ENCODE measurements at places on chromosomes 2 and 18. TPM values are rescaled to one million over a fixed set of nuclear protein-coding genes. Genes with fewer than 3 reads are reported as not detected.

The MC5R gene
- 0.24 TPM for total RNA-seq

The GKN2 gene
- total RNA-seq = not detected

The REG3A gene
- not detected for total RNA-seq

The KLHL14 gene
- 4.2 TPM for total RNA-seq

The FNDC4 gene
- total RNA-seq = 17.7 TPM

The OST4 gene
- 317 TPM for total RNA-seq

The KCNG2 gene
- total RNA-seq = not detected

The REG1B gene
- not detected for total RNA-seq

The UGT1A7 gene
- not detected for total RNA-seq

The NT5C1B gene
- total RNA-seq = not detected

DNA sequence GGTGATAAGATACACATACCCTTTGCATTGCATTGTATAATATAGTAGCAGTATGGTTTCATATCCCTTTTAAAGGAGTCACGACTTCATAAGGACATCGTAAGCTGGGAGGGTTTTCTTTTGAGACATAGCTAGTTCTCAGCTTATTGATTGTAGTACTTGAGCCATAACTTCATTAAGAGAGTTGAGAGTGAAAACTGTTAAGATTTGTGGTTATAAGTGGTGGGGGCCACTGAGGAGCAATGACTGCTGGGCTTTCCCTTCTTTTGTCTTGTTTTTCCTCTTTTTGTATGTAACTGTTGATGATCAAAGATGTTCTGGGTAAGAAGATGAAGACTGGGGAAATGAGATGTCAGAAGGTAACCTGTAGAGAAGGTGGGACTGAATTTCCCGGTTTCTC lies 11.0 kb downstream of the EIF5B start:
- no peak for DNase-seq

DNA sequence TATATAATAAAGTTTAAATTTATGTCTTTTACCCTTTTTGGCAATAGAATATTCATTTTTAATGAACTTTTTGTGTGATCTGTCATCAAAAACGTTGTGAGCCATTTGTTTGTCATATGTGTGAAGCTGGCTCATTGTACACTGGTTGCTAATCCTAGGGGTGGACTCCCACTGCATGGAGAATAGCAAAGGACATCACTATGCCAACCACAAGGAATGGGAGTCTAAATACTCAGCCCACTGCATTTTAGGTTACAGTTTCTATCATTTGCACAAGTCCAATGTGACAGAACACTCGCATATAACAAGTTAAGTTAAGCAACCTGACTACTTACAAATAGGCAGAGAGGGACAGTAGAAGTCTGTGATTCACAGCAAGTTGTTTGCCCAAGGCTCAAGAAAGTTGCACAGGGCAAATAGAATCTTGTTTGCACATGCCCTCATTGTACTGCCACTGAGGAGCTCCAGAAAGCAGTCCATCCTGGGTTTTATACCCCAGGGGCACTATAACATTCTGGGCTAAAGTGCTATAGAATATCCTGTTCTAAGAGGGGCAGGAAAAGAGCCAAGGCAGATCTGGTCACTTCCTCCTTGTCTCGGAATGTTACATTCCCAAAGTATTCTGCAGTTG lies 545.9 kb upstream of the GCFC2 start:
- no peak for DNase-seq

DNA sequence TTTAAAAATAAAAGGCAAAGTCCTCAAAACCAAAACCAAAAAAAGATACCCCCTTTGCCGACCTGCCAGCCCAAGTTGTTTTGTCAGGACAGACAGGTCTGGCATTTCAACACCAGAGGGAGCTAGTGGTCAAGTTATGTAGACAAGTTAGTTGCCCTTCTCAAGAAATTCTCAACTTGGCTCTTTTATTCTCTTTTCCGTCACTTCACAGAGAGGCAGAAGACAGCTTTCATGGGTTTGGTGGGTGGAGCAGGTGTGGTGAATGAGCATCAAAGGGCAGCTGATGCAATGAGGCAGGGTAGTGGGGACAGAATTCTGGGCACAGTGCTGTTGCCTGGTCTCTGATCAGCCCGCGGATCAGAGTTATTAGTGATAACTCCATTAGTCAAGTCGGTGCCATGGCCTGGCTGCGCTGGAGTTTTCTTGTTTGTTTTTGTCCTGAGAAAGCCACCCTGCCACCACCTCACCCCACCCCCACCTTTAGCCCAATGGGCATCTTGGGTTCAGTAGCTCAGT lies 303.7 kb upstream of the EPAS1 start:
- peak; percentile 89 for DNase-seq

DNA sequence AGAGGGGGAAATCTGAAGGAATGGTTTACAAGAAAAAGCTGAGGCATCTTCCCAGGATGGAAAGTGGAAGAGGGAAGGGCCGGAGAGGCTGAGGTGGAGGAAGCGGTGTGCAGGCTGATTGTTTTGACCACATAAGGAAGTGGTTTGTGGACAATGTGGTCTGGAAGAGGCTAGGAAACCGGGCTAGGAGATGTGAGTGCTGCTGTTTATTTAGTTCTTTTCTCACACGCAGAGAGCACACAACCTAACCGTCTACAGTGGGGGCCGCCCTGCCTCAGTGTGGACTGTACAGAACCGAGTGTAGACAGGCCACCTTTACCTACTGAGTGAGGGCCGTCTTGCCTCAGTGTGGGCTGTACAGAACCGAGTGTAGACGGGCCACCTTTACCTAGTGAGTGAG lies 251.7 kb upstream of the PXDN start:
- DNase-seq = peak; percentile 28

GRCh38 chr2:113896791-113897190 lies 6.9 kb downstream of the ACTR3 start:
- no peak for DNase-seq

DNA sequence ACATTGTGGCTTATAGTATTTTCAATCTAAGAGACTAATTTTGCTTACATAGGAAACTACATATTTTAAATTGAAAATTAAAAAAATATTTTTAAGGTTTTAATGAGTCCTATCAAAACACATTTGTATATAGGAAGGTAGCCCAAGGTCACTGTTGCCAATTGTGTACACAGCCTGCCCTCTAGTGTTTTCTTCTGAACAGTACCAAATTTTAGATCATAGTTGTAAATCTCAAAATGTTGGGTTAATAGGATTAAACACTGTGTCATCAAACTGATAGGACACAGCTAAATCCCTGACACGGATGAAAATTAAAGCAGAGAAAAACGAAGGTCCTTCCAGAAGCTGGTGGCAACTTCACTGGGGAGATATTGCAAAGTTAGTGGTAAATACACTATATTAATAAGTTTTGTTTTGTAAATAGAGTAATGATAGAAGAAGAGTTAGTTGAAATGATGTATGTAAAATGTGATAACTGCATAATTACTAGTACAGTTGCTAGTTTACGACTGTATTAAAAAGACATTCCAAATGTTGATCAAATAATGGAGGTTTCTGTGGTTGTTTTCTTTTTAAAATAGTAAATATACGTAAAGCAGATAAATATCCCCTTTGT lies 19.7 kb downstream of the CLUL1 start:
- DNase-seq = no peak

DNA sequence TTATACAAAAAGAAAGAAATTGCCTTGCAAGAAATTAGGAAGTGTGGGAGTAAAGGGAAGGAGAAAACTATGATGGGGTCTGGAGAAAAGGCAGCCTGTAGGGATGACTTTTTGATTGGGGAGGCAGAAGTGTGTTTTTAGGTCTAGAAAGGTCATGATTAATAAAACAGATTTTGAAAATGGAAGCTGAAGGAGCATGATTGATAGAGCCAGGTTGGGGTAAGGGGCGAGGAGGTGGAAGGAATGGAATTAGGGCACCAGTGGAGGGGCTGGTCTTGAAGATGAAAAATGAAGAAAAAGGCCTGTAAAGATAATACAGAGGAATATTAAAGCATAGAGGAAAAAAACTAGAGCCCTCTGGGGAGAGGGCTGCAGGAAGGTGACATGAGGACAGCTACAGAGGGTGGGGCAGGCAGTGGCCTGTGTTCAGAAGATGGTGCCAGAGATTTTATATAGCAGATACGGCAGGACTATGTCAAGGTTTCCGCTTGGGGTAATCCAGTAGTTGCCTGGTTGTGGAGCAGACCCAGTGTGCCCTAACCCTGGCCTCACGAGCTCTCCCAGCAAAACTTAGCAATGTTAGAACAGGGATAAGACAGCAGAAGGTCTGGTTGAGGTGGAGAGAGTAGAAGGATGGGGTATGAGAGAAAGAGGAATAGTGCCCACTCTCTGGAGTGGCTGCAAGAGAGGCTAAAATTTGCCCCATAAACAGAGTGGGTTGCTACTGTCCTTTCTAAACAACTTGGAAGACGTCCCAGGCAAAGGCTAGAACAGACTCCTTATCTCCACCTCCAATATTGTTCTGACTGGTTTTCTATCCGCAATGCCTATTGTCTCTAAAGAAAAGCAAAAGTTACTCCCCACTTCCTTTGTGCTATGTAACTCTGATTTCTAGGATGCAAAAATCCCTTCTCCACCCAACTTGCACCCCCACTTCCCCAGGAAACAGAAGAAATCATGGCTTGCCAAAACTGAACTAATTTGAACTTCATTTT lies 287.3 kb downstream of the AGPS start:
- DNase-seq = no peak

- no peak for DNase-seq
Observed at GRCh38 chr2:3162442-3163077, 215.1 kb downstream of the EIPR1 start.

GRCh38 chr18:24368749-24369148 lies 28.9 kb downstream of the OSBPL1A start:
- no peak for DNase-seq

- DNase-seq = no peak
Observed at GRCh38 chr18:13219593-13220159, 1.1 kb downstream of the LDLRAD4 start.

DNA sequence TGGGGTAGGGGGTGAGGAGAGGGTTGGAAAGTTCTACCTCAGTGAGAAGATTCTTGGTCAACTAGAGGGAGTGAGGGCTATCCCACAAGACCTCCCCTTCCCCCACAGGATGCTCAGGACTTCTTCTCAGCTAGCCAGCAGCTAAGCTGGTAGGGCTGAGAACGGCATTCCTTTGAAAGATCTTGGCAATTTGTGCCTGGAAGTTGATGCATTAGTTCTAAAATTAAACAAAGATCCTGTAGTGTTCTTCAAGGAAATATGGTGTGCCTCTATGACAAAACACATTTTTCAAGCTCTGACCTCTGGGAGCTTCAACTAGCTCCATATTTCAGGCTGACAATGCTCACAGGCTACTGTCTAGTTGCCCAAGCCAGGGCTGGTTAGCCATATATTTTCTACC lies 2.3 kb downstream of the LYPD1 start:
- DNase-seq = no peak

DNA sequence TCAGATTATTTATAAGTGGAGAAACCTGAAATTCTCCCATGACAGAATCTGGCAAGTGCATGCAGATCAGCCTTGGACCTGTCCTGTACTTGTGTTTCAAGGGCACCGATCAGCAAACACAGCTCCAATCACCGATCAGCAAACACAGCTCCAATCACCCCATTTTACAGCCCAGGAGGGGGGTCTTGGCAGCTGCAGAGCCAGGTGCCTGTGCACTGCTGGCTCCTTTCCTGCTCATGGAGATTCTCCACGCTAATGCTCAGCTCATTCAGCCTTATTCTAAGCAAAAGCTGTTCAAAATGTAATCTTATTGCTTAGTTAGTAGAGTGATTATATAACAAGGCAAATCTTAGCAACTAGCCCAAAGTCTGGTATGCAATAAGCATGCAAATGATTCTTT lies 623.1 kb upstream of the HS6ST1 start:
- DNase-seq = no peak

DNA sequence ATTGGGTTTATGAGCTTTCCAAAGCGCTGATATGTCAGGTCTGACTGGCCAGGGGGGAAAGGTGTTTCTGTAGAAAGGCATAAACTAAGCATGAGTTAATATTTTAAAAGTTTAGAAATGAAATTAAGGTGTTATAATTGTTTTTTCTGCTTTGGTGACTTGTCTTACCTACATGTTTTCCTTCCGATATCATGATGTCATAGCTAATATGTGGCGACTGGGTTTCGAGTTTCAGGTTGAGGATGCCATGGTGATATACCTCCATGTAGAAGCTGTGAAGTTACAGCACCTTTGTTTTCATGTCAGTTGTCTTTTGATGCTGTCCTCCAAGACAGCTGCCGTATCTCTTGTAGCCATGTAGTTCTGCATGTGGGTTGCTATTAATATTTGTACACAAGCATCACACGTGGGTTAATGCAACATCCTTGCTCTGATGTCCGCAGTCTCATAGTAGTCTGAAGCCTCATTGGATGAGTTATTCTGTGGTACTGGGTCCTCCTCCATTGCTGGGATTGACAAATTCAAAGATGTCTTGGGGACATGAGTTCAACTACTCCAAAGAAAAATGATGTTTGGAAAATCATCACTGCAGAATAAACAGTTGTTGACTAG lies 230.6 kb downstream of the PRKCE start:
- no peak for DNase-seq

GRCh38 chr2:68519236-68519635 lies 51.9 kb downstream of the APLF start:
- no peak for DNase-seq

GRCh38 chr18:32612651-32613050 lies 142.0 kb upstream of the GAREM1 start:
- DNase-seq = no peak

- DNase-seq = no peak
Observed at GRCh38 chr2:150292807-150293206, 194.7 kb downstream of the RND3 start.

- peak; percentile 46 for DNase-seq
Observed at GRCh38 chr2:1740716-1741589, 3.4 kb downstream of the PXDN start.

- peak; percentile 79 for DNase-seq
Observed at GRCh38 chr2:113890253-113891235, 655 bp downstream of the ACTR3 start.

DNA sequence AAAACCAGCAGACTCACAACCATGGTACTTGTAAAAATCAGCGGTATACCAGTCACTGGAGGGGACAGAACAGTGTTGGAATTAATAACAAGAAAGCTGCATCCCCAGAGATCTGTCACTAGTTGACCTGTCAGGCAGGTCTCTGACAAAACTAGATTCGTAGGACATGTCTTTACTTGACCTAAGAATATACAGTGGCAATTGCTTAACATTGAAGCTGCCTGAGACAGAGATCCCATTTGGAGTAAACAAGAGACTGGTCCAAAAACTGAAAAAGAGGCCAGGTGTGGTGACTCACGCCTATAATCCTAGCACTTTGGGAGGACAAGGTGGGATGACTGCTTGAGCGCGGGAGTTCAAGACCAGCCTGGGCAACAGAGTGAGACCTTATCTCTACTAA lies 7.2 kb upstream of the SS18 start:
- DNase-seq = no peak

DNA sequence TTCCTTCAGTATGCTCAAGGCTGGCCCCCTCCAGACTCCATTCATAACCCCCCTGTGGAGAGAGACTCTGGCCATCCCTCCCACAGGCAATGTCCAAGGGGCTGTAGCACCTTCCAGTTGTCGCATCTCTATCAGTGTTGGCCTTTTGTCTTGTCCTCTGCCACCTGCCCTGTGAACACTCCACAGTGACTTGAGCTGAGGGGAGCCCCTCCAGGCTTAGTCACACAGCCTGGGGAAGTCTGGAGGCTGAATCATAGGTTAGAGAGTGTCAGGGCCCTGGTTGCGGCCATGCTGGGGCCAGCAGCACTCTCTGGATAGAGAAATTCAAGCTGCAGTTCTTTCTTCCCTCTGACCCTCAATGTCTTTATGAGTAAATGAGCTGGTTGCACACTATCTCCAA lies 64.7 kb downstream of the GYPC start:
- no peak for DNase-seq

- no peak for DNase-seq
Observed at GRCh38 chr2:232126301-232127099, 165.0 kb downstream of the DIS3L2 start.

GRCh38 chr2:136135921-136136906 lies 18.3 kb upstream of the CXCR4 start:
- DNase-seq = no peak

GRCh38 chr2:191789796-191790195 lies 57.1 kb downstream of the CAVIN2 start:
- no peak for DNase-seq

Measured in endodermal cell (in vitro differentiated cells).